ENCODE measurements at places on chromosomes 1 and 21.

DNA sequence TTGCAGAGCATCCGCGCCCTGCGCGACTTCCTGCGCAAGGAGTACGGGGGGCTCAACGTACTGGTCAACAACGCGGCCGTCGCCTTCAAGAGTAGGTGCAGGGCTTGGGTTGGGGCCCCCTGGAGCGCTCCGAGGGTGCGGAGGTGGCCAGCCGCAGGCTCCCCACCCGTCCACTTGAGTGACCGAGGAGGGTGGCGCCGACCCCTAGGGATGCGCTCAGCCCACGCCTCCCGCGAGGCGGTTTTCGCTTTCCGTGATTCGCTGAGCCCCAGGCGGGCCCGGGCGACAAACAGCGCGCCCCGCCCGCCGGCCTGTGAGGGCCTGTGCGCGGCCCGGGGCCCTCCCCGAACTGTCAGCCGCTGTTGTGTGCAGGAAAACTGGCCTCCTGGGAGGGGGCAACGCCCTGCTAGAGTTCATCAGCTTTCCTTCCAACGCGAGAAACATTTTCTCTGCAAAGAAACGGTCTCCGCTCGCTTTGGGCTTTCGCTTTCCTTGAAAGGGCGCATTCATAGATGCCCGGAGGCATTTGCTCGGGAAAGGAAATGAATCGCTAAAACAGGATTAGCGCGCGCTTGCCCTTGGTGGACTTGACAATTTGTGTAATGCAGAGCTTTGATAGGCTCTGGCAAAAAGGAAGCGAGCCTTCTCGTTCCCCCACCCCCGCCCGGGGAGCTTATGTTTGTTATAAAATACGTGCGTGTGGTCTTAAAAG is 668 bp downstream of the CBR3 start:
- H3K27ac ChIP-seq = no peak overlapping the region
- H3K4me3 ChIP-seq = peak overlapping the region; percentile 48
- peaks cover 50% of the 10 kb centered on the region for H3K27me3 ChIP-seq
- DNase-seq = no peak
- no peaks in the 10 kb centered on the region for H3K36me3 ChIP-seq

DNA sequence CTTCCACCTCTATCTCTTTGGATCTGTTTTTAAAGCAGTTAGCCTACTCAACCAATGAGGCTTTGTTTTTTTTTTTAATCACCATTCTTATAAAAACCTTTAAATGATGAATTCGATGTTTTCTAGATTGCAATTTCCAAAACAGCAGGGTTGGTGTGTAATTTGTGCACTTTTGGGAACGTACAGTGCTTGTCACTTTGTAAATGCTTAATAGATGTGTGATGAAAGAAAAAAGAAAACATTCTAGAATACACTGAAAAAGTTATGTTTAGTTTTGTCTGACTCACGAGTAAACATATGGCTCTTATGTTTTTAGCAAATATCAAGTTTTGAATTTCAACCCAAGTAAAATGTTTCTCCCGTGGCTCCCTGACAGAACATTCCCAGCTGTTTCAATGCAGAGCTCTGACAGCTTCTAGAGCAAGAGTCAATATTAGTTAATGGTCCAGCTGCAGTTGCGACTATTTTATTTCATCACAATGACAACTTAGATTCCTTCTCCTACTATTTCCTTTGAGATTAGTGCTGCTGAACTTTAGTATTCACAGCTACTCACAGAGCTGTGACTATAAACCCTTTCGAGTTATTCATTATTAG is 362.5 kb upstream of the ADAMTS5 start:
- H3K36me3 ChIP-seq = no peaks in the 10 kb centered on the region
- DNase-seq = no peak
- H3K27ac ChIP-seq = no peak overlapping the region
- no peaks in the 10 kb centered on the region for H3K4me1 ChIP-seq
- no peak overlapping the region for H3K4me3 ChIP-seq

- peak overlapping the region; percentile 56 for H3K27ac ChIP-seq
- H3K36me3 ChIP-seq = no peaks in the 10 kb centered on the region
- H3K4me1 ChIP-seq = peaks cover 10% of the 10 kb centered on the region
- DNase-seq = peak; percentile 55
- H3K27me3 ChIP-seq = peaks cover 2% of the 10 kb centered on the region
These were observed 4.2 kb upstream of the ADORA3 start for GRCh38 chr1:111507411-111508201.

DNA sequence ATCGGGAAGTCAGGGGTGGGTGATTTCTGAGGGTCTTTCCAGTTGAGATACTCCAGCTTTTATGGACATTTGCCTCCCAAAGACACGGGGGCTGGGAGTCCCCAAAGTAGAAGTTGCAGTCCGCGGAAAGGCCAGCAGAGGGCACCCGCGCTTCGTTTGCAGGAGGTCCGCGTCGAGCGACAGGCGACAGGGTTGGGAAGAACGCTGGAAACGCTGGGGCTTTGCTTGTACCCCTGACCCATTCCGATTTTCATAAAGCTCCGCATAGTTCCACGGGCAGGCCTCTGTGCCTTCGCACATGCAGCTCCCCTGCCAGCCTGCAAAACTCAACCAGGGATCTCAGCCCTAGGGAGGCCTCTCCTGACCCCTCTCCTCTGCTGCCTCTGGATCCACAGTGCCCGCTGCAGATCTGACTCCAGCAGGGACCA is 44.2 kb upstream of the LAPTM5 start:
- peak; percentile 85 for DNase-seq
- H3K27me3 ChIP-seq = no peaks in the 10 kb centered on the region
- H3K27ac ChIP-seq = no peak overlapping the region

- H3K4me1 ChIP-seq = peaks cover 8% of the 10 kb centered on the region
- H3K27ac ChIP-seq = no peak overlapping the region
- no peaks in the 10 kb centered on the region for H3K36me3 ChIP-seq
- H3K27me3 ChIP-seq = peaks cover 23% of the 10 kb centered on the region
- H3K4me3 ChIP-seq = peak overlapping the region; percentile 81
These were observed 742 bp downstream of the ARTN start for GRCh38 chr1:43934101-43934985.

DNA sequence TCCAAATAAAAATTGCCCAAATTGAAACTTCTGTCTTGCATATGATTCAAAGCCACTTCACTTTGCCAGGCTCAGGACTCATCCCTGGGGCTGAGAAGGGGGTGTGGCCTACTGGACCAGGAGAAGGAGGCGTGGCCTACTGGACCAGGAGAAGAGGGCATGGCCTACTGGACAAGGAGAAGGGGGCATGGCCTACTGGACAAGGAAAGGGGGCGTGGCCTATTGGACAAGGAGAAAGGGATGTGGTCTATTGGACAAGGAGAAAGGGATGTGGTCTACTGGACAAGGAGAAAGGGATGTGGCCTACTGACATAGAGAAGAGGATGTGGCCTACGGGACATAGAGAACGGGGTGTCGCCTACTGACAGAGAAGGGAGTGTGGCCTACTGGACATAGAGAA is 405.3 kb downstream of the RRAGC start:
- no peak overlapping the region for H3K4me3 ChIP-seq
- no peaks in the 10 kb centered on the region for H3K27me3 ChIP-seq
- DNase-seq = no peak
- peaks cover 22% of the 10 kb centered on the region for H3K4me1 ChIP-seq
- H3K36me3 ChIP-seq = no peaks in the 10 kb centered on the region
- no peak overlapping the region for H3K27ac ChIP-seq

DNA sequence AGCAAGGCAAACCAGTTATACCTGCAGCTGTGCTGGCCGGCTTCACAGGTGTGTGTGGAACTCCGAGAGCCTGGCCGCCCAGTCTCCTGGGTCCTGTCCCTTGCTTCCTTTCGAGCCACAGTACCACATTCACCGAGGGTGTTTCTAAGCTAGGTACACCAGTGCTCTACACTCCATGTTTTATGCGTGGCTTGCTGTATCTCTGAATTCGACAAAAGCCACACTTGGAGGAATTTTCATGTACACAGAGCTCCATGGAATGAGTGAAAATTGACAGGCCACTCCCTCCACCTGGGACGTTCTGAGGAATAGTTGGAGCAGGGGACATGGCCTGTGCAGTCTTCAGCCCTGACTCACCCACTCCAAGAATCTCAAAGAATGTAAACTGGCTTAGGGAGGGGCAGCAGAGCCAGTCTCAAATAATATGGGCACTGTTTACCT is 14.0 kb downstream of the ETS2 start:
- DNase-seq = no peak
- H3K4me1 ChIP-seq = no peaks in the 10 kb centered on the region
- H3K36me3 ChIP-seq = peaks cover 94% of the 10 kb centered on the region
- no peaks in the 10 kb centered on the region for H3K27me3 ChIP-seq

DNA sequence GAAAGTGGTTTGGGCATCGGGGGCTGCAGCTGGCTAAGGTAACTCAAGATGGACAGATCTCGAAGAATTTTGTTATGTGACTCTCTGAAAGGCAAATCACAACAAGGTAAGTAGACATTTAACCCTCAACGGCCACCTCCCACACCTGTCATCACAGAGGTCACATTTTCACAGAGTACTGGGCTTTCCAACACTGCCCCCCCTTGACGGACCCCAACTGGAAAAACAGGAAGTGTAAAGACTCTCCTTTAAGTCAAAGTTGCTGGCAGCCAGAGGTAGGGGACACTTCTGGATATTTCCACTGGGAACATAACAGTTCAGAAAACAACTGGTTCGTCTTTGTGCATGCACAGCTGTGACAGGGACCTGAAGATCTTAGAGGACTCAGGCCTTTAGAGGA is 22.3 kb downstream of the NOL9 start:
- peaks cover 36% of the 10 kb centered on the region for H3K36me3 ChIP-seq
- no peaks in the 10 kb centered on the region for H3K27me3 ChIP-seq
- no peaks in the 10 kb centered on the region for H3K4me1 ChIP-seq
- no peak overlapping the region for H3K4me3 ChIP-seq
- H3K27ac ChIP-seq = no peak overlapping the region

GRCh38 chr1:156475568-156476500 is 24.7 kb downstream of the MEF2D start:
- no peaks in the 10 kb centered on the region for H3K27me3 ChIP-seq
- peaks cover 83% of the 10 kb centered on the region for H3K36me3 ChIP-seq
- no peak overlapping the region for H3K27ac ChIP-seq
- H3K4me3 ChIP-seq = peak overlapping the region; percentile 47
- no peaks in the 10 kb centered on the region for H3K4me1 ChIP-seq

DNA sequence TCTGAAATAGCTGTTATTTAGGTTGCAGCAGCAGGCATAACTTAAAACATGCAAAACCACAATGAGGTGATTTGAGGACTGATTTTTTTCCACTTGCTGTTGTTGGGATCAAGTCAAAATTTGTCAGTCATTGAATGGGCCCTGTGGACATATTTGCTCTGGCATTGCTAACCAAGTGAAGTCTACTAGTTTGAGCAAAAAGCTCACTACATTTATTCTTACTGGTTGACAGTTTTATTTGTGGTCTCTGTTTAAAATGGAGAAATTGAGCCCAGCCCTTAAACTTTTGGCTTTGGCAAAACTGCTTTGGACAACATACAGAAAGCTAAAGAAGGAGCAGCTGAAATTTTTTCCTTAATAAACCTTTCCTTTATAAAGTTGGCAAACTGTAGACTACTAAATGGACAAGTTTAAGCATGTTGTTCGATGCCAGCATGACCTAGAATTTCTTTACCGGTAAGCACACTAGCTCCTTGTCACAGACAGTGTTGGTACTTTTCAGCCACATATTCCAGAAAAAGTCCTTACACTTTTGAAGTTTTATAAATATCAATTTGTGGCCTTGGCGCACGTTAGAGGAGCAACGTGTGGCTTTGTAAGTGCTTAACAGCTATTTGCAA is 234.6 kb downstream of the USP25 start:
- H3K27me3 ChIP-seq = no peaks in the 10 kb centered on the region
- no peaks in the 10 kb centered on the region for H3K36me3 ChIP-seq
- no peak for DNase-seq
- H3K27ac ChIP-seq = no peak overlapping the region
- H3K4me3 ChIP-seq = no peak overlapping the region

- no peak for DNase-seq
- H3K27ac ChIP-seq = no peak overlapping the region
- no peaks in the 10 kb centered on the region for H3K27me3 ChIP-seq
- no peaks in the 10 kb centered on the region for H3K4me1 ChIP-seq
- H3K36me3 ChIP-seq = no peaks in the 10 kb centered on the region
These were observed 1399.9 kb downstream of the PLA2G4A start for GRCh38 chr1:188228623-188229022.

- H3K36me3 ChIP-seq = no peaks in the 10 kb centered on the region
- H3K27me3 ChIP-seq = no peaks in the 10 kb centered on the region
- H3K27ac ChIP-seq = no peak overlapping the region
- peaks cover 8% of the 10 kb centered on the region for H3K4me1 ChIP-seq
- no peak overlapping the region for H3K4me3 ChIP-seq
- no peak for DNase-seq
These were observed 26.8 kb upstream of the ZNF697 start for GRCh38 chr1:119674835-119675289.

DNA sequence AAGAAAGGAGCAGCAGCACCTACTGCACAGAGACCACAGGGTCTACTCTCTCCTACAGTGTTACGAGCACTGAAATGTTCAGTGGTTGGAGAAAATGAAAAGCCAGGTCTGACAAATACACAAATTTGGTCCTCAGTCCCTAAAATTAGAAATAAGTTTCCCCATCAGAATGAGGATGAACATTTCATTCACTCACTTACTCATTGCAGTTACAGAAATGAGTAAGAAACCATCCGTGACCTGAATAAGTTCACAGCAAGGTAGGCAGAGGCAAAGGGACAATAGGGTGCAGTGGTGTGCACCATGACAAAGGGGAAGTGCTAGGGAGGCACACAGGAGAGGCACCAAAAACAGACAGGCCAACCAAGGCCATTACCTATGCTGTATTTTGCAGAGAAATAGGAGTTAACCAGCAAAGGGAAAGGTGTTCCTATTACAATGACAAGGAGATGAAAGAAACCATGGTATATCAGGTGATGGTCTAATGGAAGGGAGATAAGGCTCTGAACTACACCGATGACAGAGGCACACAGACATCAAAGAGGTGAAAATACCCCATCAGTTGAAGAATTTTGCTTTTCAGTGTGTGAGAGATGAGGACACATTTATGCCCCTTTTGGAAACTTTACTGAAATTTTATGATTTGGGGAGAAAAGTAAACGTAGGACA is 29.4 kb downstream of the VAV3 start:
- H3K36me3 ChIP-seq = no peaks in the 10 kb centered on the region
- H3K4me3 ChIP-seq = no peak overlapping the region
- DNase-seq = no peak
- H3K4me1 ChIP-seq = peaks cover 7% of the 10 kb centered on the region
- H3K27me3 ChIP-seq = no peaks in the 10 kb centered on the region

DNA sequence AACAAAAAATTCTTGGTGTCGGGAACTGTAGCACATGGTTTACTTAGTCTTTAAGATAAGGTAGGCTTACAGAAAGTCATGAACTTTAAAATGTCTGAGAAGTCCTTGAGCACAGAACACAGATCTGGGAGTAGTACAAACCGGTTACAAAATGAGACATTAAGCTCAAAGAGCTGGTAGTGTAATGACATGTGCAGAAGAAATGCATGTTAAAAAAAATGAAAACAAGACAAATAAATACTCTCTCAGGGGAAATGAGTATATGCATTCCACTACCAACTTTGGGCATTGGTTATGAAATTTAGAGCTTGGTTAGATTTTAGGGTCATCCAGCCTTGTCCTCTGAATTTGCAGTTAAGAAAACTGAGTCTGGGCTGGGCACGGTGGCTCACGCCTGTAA is 91.5 kb upstream of the F3 start:
- H3K4me3 ChIP-seq = no peak overlapping the region
- H3K27me3 ChIP-seq = no peaks in the 10 kb centered on the region
- H3K27ac ChIP-seq = no peak overlapping the region

GRCh38 chr21:30646904-30647414 is 4.3 kb downstream of the KRTAP20-3 start:
- H3K4me1 ChIP-seq = no peaks in the 10 kb centered on the region
- no peaks in the 10 kb centered on the region for H3K27me3 ChIP-seq
- H3K4me3 ChIP-seq = no peak overlapping the region
- no peak overlapping the region for H3K27ac ChIP-seq
- DNase-seq = no peak
- H3K36me3 ChIP-seq = no peaks in the 10 kb centered on the region

Data from neuronal stem cell (in vitro differentiated cells).